ENCODE measurements at places on chromosomes 16 and 17.

DNA sequence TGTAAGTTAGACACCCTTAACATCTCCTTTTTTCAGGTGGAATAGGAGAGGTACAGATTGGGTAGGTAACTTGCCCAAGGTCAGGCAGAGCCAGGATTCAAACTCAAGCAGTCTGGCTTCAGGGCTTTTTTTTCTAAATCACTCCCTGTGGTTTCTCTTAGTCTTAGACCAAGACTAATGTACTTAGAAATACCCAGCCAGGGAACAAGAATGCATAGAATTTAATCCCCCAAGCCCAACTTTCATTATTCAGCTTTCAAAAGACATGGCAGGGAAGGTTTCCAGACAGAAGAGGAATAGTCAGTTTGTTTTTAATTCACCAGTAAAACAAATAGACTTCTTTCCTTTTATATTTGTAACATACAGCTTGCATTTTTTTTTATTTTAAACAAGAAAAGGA, 305.2 kb upstream of the RBFOX1 start:
- no peak for DNase-seq

- DNase-seq = no peak
Measured at GRCh38 chr17:34360601-34361270, 2.3 kb downstream of the CCL1 start.

DNA sequence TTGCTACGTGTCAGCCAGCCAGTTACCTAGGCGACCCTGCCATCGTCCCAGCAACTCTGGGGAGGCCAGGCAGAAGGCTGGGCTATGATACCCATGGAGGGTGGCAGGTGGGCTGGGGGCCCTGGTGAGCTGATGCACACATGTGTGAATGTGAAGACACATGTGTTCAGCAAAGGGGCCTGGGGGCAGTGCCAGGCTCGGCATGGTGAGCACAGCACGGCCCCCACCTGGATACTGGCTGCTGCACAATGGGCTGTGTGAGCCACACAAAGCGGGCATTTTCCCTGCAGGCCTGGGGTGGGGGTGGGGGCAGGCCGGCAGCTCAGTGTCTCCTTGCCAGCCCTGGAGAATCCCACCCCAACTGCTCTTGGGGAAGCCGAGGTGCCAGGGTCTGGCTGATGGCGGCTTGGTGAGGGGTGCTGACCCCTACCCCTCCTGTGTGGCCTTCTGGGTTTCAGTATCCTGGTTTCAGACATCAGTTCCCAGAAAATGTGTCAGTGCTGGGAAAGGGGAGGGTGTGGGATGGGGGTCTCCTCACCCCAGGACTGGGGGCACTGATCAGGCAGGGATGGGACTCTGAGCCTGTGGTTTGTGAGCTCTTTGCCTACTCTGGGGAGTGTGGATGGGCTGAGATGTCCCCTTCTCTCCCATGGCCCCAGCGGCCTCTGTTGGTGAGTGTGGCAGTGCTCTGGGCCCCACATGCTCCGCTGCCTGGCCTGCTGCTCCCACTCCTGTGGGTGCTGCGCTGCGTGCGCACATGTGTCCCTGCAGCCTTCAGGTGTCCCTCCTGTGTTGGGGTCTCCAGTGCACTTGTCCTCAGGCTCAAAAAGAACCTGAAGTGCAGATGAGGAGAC, 5.1 kb downstream of the LLGL1 start:
- no peak for DNase-seq

GRCh38 chr17:77530591-77530990, 389.8 kb downstream of the SEC14L1 start:
- DNase-seq = no peak

DNA sequence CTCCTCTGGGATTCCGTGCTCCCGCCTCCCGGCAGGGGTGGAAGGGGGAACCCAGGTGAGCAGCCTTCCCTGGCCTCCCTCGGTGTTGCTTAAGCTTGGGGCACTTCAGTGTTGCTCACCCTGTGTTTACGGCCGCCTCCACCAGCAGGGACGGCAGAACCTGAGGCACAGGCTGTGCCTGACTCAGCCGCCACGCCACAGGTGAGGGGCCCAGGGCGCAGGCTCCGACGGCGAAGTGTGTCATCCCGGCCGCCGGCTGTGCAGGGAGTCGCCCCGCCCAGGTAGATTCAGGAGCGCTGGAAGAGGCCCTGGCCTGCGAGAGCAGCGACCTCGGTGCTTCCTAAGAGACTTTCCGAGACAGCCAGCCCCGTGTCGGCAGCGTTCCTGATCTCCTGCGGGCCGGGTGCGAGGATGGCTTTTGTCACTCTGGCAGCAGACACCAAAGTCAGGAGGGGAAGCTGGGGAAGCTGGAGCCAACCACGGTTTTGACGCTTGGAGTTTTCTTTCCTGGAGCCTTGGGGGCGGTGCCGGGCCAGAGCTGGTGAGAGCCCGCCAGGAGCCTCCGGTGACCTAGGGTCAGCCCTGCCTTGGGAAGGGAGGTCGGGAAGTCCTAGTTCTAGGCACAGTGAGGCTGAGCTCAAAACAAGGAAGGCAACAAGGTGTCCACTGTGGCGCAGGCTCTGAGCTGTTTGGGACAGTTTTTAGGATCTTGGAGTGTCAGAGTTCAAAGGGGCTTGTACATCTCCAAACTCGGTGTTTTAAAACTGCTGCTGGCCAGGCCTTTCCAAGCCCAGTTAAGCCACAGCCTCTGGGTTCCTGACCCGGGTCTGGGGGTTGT, 2.1 kb downstream of the GSE1 start:
- no peak for DNase-seq

DNA sequence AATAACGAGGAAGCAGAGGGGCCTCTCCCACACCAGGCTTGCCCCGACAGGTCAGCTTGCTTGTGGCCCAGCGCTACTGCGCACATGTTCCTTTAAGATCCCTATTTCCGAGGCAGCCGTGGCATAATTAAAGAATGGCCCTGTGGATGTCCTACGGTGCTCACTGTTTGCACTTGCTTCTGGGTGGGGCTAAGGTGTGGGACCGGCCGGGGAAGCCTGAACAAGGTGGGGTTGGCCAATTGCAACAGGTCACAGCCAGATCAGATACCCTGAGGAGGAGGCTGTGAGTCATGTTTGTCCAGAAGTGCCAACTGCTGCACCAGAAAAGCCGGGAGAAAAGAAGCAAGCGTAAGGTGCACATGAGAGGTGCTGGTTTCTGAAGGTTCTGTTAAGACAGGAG, 158.5 kb upstream of the CACNG5 start:
- no peak for DNase-seq

All from esophagus squamous epithelium (tissue), 5 donors.